ENCODE measurements at places on chromosomes 2 and 18.

DNA sequence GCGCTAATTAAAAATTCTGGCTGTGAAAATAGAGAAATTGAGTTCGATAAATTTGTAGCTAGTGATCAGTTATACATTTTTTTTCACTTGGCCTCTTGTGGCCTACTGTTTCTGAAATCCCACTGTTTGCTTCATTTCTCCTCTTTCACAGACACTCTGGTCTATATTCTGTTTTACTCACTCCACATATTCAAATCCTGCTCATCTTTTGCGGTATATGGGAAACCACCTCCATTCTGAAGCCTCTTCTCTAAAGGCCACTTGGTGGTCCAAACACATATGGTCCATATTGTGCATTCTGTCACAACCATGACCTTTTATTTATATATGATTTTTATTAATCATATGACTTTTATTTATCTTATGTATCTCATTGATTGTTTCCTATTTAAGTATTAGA, 67.0 kb downstream of the MYO1B start:
- DNase-seq: no peak

GRCh38 chr2:227759411-227760118, 13.9 kb downstream of the SCYGR8 start:
- DNase-seq: no peak

- peak; percentile 58 for DNase-seq
Observed at GRCh38 chr18:3593381-3593903, 143.5 kb downstream of the TGIF1 start.

GRCh38 chr2:79090693-79091092, 2.9 kb upstream of the REG1B start:
- no peak for DNase-seq

DNA sequence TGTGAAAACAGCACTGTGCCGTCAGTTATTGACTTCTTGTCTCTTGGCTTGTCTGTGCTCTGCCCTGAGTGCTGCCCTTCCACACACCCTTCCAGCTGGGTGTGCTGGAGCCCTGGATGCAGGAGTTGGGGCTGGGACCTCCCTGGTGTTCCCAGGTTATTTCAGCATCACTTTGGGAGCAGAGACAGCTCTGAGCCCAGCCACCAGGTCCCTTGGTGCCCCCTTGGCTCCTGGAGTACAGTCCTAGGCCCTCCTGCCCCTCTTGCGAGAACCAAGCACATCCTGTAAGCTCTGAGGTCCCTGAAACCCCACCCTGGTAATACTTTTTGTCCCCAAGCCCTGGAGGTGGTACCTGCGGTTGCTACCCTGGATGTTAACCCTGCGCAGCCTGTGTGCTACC, 24.3 kb downstream of the BOK start:
- no peak for DNase-seq

DNA sequence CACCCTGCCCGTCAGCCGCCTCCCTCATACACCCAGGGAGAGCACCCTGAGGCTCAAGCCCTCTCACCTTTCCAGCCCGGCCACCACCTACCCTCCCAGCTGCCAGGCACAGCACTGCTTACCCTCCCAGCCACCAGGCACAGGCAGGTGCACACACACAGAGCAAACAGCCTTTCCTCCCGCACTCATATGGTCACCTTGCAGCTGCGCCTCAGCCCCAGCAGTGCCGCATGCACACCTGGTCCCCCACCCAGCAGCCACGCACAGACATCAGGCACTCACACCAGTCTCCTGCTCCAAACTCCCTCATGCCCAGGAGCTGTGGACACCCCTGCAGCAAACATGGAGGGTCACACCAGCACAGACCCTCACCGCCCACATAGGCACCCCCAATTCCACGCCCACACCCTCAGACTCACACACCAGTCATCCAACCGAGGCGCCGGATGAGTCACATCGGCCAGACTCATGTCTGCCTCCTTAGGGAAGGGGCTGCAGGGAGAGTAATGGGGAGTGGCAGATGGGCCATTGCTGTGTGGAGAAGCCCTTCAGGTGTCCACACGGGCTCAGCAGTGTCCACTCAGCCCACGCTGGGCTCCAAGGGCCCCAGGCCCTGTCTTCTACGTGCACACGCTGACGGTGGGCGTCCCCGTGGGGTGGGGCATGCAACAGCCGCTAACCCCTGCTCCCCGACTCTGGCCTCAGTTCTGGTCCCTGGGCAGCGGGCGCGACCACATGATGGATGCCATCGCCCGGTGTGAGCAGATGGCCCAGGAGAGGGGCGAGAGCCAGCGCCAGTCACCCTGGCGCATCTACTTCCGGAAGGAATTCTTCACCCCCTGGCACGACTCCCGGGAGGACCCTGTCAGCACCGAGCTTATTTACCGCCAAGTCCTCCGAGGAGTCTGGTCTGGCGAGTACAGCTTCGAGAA, 22.3 kb upstream of the GPR17 start:
- DNase-seq: no peak

GRCh38 chr2:160373666-160374065, 119.9 kb downstream of the RBMS1 start:
- DNase-seq: no peak

- DNase-seq: no peak
Observed at GRCh38 chr2:165891943-165892342, 61.6 kb downstream of the TTC21B start.

DNA sequence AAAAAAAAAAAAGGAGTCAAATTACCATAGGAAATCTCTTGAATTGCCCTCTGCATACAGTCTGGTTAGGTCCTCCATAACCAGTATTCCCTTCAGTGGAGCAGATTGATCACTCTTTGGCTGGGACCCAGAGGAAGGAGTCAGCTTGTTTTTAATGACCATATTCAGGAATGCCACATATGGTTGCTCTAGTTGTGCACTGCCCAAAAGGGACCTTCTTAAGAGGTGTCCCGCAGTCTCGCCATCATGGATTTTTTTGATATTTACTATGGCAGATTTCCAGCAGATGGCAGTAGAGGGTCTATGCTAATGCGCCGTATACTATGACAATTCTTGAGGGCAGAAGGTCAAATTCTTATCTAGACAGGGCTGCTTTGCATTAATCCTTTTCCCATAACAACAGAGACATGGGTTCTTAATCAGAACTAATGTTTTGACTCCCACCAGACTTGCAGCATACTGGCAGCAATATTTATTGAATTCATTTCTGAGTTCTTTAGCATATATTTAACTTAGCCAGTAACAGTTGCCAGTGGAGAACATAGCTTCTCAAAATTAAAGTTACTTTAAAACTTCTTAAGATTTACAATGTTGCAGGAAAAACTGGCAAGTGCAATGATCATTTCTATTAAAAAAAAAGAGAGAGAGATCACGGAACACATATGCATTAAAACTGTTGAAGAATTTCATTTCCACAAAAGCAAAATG, 31.8 kb upstream of the INPP4A start:
- DNase-seq: peak; percentile 65

- no peak for DNase-seq
Observed at GRCh38 chr2:73266061-73266901, 18.0 kb downstream of the FBXO41 start.

DNA sequence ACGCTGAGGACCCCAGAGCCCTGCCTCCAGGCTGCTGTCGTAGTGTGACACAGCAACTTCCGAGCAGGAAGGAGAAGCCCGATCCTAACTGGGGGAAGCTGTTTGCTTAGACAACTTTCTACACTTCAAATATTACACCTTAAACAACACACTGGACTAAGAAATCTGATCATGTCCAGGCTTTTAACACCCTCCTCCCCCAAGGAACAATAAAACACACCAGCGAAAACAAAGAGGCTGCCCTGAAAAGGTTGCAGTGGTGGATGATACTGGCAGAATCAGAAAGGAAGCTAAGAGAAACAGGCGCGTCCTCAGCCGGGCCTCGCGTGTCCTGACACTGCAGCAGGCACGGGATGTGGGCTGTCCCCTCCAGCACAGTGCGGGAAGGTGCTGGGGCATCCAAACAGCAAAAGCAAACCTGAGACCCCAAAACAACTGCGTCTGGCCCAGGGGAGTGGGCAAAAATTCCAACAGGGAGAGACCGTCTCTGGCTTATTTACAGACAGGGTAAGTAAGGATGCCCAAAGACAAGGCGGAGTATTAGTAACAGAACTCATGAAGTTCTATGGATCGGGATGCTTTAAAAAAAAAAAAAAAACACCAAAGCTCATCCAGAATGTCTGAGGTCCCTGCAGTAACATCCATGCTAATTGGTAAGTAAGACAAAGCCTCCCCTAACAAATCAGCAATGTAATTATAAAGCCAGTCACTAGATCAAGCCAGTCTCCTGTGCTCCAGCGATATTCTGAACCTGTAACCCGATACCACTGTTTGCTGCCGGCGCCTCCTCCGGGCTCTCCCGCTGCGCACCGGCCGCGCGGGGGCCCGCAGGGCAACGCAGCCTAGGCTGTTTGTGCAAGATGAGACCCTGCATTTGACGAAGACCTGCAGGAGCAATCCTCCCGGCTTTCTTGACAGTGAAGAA, 9.0 kb downstream of the SERTAD2 start:
- DNase-seq: peak; percentile 72

DNA sequence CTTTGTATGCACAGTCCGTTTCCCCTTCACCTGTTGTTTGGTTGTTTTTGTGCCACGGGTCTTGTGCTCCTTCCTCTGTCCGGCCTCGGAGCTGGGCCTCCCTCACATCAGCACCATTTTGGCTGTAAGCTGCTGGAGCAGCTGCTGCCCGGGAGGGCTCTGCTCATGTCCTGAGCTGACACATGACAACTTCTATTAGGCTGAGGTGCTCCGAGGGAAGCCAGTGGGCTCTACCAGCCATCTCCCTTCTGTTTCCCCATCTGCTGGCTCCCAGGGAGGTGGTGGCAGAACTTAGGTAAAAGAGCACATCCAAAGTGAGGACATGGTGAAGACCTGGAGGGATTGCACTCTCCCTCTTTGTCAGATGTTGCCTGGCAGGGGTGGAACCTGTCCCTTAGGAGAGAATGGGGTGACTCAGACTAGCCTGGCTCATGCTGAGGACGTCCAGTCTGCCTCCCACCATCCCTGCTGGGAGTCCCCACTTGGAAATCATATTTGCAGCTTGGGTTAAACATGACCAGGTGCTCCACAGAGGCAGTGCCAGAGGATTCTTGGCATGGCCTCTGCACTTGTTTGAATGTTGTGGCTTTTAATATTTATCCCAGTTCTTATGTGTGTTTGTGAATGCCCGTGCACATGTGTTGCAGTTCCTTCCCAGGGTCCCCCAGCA, 49.8 kb upstream of the TNP1 start:
- no peak for DNase-seq

DNA sequence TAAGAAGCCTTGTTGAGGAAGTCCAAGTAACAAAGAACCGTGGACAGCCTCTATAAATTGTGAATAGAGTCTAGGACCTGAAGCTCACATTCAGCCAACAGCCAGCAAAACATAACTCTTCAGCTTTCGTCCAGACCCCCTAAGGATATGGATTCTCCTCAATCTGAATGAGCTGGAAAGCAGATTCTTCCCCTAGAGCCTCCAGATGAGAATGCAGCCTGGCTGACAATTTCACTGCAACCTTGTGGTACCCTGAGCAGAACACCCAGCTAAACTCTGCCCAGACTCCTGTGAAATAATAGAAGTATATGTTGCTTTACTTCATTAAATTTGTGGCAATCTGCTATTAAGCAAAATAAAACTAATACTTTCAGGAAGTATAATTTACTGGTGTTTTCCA, 483.5 kb upstream of the SLC8A1 start:
- no peak for DNase-seq

DNA sequence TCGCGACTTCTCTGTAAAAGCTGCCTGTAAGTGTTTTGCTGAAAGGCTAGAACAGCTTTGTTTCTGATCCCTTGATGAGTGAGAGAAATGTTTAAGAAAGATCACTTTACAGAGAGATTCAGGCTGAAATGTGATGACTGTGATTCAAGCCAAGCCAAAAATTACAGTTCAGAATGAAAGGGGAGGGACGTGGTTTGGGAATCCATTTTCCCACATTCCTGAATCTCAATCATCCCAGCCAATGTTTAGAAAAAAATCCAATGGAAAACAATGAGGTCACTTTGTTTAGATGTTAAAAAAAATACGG, 416.7 kb downstream of the ARHGAP15 start:
- DNase-seq: peak; percentile 60

DNA sequence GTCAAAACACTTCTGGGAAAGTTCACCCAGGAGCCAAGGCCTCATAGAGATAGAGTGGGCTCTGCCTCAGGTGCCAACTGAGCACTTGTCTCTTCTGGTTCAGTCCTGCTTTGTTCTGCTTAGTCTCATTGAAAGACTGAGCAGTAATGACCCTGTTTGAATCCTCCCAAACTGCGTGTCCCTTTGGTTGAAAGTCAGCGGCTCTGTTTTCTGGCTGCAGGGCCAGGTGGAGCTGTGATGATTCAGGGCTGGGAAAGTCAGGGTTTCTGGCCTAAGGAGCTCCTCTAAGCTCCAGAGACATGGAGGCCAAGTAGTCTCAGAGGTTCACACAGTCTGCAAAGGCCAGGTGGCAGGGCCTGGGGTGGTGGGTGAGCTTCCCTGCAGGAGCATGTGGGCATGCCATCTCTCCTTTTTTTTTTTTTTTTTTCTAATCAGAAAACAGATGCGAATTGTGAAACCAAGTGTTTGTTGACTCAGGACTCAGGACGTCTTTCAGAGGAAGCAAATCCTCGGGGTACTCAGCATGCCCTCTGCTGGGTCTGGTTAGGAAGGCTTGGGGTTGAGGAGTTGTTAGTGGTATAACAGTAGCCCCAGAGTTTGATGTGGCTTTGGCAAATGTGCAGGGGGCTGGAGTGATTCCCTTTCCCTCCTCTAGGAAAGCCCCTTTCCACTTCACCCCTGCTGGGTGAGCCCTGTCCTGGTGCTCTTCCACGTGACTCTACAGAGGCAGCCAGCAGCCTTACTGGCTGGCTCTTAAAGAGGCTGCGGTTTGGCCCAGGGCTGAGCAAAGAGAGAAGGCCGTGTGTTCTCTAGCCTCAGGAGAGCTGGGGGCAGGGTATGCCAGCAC, 38.3 kb downstream of the TMEM17 start:
- no peak for DNase-seq

- no peak for DNase-seq
Observed at GRCh38 chr2:134737671-134738070, 18.9 kb upstream of the TMEM163 start.

DNA sequence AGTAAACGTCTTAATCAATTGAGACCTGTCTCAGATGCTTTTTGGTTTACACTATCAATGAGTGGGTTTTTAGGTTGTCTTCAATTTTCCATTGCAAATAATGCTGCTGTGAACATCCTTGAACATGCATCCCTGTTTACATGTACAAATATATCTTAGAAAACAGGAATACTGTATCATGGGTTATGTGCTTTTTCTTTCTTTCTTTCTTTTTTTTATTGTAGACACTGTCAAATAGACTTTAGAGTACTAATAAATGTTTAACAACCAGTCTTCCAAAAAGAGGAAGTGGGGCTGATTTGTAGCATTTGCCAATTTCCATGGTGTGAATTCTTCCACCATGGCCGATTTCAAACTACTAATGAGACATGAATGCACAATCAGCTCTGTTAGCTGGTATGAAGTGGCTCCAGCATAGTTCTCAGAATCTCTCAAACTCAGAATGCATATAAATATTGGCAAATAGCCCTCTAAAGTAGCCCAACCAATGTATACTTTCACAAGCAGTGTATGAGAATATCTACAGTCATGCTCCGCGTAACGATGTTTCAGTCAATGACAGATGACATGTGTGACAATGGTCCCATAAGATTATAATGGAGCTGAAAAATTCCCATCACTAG, 50.3 kb upstream of the B3GNT2 start:
- no peak for DNase-seq

Measured in AG08395 (cell line).